ENCODE measurements at places on chromosomes 4 and X.

- DNase-seq: no peak
Observed at GRCh38 chr4:187006189-187006618, 282.5 kb upstream of the FAT1 start.

GRCh38 chr4:6710282-6710681 lies 617 bp upstream of the MRFAP1L1 start:
- DNase-seq: no peak

DNA sequence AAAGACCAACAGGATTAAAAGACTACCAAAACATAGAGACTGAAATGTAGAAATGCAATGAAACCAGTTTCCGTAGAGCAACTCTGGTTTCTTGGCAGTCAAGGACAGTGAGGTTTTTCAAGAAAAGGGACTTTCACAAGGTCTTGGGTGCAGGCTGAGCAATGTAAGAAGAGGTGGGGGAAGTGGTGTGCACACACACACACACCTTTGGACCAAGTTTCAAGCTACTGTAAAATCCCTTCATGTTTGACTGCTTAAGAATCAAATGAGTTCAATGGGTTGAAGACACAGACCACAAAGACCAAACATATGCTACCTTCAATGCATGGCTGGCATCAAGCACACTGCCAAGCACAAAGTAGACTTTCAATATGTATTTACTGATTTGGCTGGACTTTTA lies 17.8 kb upstream of the MCF2 start:
- no peak for DNase-seq

DNA sequence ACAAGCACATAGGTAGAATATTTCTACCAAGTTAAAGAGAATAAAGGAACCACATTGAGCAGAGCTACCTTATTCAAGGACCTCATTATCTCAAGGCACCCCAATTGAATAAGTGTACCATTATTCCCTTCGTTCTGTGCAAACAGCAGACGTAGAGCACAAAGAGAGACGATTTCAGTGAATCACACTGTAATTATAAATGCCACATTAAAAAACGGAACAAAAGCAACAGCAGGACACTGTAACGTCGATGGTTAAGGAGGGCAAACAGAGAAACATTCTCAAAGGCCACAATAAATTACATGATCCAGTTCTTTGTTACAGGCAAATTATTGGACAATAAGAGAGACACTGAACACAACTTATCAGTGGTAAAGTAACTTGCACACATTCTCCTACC lies 644.1 kb upstream of the TENM3 start:
- no peak for DNase-seq

DNA sequence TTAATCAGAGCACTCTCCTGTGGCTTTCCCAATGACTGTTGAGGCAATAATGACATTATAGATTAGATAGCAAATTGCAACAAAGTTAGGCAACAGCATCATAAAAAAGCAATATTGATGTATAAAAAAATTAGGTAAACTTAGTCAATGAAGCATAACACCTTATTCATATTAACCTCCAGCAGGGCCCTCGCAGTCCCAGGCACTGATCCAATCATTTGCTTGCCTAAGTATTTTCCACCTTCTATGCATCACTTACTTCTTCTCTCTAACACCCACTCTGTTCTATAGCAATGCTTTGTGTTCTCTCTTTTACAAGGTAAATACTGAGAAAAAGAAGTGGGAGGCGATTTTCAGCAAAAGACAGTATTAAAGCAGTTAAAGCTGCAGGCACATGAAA lies 833.5 kb upstream of the ADGRL3 start:
- DNase-seq: no peak

- DNase-seq: no peak
Observed at GRCh38 chrX:46703980-46704379, 54.9 kb downstream of the SLC9A7 start.

- DNase-seq: no peak
Observed at GRCh38 chr4:188282471-188283232, 143.4 kb downstream of the TRIML1 start.

DNA sequence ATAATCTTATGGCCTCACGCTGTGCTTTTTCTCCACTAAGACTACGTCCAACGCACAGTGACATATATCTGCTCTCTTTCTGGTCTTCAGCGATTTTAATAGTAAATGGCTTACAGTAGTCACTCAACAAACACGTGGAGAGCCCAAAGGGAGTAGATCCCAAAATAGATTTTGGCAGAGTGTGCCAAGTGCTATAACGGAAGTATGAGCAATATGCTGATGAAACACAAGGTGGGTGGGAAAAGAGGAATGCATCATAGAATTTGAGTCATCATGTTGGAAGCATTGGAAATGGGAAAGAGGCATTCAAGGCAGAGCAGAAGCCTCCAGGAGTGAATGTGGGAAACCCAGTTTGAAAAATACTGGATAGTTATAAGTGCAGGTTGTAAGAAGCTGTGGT lies 129.1 kb upstream of the LDB2 start:
- no peak for DNase-seq

DNA sequence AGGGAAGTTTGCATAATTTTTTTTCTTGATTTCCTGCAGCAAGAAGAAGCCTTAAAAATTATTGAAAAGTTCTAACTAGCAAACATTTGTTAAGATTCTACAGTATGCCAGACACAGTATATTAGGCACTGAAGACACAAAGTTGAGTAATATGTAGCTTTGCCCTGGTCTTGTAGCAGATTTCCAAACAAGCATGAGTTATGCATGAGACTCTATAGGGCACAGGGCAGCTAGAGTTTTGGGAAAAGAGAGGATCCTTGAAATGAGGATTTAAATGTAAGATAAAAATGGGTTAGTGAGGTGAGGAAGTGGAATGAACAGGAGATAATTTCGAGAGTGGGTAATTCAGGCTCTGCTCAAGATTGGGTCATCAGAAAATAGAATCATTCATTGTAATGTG lies 8.6 kb upstream of the GPRIN3 start:
- DNase-seq: no peak

GRCh38 chr4:93540562-93540961 lies 288.0 kb upstream of the ATOH1 start:
- no peak for DNase-seq

DNA sequence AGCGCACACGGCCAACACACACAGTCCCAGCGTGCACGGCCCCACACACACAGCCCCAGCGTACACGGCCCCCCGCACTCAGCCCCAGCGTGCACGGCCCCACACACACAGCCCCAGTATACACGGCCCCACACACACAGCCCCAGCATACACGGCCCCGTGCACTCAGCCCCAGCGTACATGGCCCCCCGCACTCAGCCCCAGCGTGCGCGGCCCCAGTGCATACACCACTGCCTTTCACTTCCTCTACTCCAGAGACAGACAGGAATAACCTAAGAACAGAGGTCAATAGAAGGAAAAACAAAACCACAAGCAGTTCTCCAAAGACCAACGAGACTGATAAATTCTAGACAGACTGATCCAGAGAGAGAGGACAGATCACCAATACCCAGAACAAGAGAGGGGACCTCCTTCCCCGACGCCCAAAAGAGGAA lies 17.1 kb downstream of the GAK start:
- DNase-seq: no peak

GRCh38 chrX:24357106-24357505 lies 3.3 kb upstream of the SUPT20HL1 start:
- no peak for DNase-seq

- DNase-seq: no peak
Observed at GRCh38 chr4:8044699-8045098, 105.0 kb upstream of the AFAP1 start.

DNA sequence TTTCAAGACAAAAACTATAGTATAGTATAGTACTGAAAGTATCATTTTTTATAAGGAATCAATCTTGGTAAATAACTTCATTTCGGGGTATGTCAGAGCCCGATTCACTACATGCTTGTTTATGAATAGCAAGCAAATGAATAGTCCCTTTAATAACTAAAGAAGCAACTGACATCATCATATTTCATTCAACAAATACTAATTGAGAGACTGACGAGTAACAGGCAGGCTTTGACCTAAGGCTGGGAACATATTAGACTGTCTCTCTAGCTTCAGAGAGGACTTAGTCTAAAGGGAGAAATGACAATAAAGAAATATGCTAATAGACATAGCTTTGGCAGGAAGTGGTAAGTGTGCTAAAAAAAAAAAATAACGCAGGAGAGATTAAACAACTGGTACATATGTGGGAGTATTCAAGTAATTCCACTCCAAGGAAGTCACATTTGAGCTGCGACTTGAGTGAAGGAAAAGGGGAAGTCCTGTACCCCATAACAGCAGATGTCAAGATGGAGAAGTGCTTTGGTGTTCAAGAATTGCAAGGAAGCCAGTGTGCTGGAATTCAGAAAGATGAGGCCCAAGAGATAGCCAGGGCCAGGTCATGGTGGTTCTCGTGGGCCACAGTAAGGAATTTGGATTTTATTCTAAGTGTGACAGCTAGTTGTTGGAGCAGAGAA lies 284.9 kb downstream of the FBXO8 start:
- no peak for DNase-seq

DNA sequence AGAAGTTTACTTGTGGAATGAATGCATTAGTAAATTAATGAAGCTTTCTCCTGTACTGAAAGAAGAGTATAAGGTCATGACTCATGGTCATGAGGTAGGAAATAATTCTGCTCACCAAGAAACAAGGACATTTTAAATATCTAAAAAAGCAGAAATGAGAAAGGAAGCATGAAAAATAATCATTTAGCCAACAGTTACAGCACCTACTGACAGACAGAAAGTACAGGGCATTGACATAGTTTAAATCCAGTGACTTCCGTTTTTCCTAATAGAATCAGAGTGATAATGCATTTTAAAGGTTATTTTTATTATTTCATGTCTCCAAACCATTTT lies 30.5 kb upstream of the ACSL1 start:
- no peak for DNase-seq

GRCh38 chrX:37998586-37999262 lies 7.6 kb upstream of the SYTL5 start:
- no peak for DNase-seq

Data from stimulated activated CD4-positive, alpha-beta T cell treated with anti-CD3 and anti-CD28 coated beads, Interleukin-1b, Interleukin-23, amount 100 ng/mL, for 48 hours (primary cell).